ENCODE measurements at places on chromosomes 7 and 10.

- peak; percentile 17 for DNase-seq
These were observed 270.4 kb downstream of the HGF start for GRCh38 chr7:81499262-81500116.

- no peak for DNase-seq
These were observed 529.1 kb downstream of the TCERG1L start for GRCh38 chr10:130782467-130782866.

GRCh38 chr7:75572814-75573213, 80.7 kb downstream of the SPDYE5 start:
- no peak for DNase-seq

DNA sequence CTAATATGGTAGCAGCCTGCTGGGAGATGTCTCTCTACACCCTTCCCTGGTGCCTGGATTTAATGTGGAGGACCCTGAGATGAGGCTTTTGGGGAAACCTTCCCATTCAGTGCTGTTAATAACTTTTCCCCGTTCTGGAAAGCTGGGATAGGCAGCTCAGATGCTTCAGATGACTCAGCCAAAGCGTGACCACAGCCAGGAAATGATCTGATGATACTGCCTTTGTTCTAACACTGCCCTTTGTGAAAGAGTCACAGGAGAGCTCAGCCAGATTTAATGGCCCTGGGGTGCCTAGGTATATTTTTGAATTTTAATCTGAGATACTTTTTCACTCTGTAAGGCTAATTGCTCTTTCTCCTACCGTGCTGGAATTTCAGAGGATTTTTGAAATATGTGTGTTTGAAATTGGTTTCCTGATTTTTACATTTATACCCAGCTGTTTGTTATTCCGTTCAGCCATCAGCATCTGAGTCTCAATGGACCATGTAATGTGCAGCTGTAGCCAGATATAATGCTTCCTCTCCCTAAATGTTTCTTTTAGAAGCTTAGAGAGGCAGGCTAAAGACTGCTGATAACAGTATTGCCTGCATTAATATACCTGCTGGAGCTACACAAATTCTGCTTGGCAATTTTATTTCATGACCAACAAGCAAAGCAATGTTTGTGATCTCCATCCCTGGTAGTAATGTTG, 17.8 kb downstream of the CELF2 start:
- no peak for DNase-seq

DNA sequence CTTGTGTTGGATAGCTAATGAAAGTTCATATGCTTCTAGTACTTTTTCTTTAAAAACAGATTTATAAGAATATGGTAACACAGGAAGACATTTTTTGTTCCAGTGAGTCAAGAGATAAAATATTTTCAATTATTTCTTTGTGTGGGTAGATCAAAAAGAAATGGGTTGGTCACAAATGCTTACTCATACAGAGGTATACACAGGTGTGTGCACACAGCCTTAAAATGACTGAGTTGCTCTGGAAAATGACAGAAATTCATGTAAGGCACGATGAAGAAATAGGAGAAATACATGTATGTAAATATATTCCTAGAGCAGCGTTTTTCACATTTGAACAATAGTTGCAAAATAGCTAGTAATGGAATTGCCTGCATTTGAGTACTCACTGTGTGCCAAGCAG, 66.0 kb downstream of the ST7 start:
- no peak for DNase-seq

DNA sequence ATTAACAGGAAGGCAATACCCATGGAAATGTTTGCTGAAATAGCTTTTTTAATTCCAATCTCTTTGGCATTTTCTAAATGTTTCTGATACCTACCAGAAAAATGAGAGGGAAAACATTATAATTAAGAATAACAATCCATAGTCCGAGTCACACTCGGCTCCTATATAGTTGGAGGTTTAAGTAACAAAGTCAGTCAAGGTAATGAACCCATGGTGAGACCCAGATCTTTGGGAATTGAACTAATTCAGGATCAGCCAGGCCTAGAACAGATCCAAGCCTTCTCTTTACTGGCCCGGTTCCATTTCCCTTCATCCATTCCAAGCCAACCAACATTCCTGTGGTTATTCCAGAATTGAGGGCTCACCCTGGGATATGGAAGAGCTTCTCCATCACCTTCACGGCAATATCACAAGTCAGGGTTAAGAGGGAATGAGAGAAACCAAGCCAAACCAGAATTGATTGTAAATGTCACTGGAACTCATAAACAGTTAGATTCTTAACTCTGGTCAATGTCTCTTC, 28.3 kb downstream of the ABCB4 start:
- DNase-seq = no peak

- no peak for DNase-seq
These were observed 50.3 kb upstream of the MET start for GRCh38 chr7:116621649-116622048.

DNA sequence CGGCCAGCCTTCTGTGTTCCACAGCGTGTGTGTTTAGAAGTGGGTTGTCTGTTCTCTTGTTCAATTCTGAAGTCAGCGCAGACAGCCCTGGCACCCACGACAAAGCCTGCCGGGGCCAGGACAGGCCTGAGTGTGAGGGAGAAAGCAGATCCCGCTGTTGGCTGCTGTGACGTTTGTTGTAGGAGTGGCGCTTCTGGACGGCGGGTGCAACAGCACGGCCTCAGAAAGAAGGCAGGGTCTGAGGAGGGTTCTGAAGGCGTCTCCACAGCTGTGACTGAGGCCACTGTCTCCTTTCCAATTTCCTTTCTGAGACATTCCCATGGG, 76.2 kb downstream of the VIPR2 start:
- no peak for DNase-seq

GRCh38 chr7:111083413-111083812, 7.5 kb upstream of the LRRN3 start:
- no peak for DNase-seq

DNA sequence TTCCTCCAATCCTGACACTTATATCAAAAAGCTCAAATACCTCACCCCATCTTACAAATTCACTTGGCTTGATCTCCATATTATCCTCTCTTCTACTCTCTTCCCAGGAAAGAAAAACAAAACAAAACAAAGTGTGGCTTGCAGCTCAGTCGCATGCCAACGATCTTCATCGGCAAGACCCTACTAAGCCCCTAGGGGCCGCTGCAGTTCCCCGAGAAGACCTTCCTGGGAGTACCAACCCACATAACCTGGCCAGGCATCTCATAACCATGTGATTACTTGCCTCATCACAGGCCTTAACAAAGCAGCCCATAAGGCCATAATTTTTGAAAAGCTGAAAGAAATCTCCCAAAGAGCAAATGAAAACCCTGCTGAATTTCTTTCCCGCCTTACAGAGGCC, 103.7 kb downstream of the ZNF92 start:
- DNase-seq = no peak

GRCh38 chr7:123522066-123522465, 12.3 kb downstream of the IQUB start:
- DNase-seq = no peak

GRCh38 chr7:93575555-93576399, 1.3 kb upstream of the CALCR start:
- no peak for DNase-seq

DNA sequence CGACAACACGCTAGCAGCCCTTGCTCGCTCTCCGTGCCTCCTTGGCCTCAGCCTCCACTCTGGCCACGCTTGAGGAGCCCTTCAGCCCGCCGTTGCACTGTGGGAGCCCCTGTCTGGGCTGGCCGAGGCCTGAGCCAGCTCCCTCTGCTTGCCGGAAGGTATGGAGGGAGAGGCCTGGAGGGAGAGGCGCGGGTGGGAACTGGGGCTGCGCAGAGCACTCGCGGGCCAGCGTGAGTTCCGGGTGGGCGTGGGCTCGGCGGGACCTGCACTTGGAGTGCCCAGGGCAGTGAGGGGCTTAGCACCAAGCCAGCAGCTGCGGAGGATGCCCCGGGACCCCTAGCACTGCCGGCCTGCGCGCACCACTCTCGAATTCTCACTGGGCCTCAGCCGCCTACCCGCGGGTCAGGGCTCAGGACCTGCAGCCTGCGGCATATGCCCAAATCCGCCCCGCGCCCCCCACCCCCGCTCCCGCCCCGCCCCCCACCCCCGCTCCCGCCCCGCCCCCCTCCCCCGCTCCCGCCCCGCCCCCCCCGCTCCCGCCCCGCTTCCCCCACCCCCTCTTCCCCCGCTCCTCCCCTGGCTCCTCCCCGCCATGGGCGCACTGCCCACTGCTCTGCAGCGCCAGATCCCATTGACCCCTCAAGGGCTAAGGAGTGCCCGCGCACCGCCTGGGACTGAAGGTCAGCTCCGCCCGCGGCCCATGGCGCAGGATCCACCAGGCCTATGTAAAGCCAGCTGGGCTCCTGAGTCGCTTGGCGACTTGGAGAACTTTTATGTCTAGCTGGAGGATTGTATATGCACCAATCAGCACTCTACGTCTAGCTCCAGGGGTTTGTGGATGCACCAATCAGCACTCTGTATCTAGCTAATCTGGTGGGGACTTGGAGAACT, 15.9 kb upstream of the ACBD5 start:
- no peak for DNase-seq

DNA sequence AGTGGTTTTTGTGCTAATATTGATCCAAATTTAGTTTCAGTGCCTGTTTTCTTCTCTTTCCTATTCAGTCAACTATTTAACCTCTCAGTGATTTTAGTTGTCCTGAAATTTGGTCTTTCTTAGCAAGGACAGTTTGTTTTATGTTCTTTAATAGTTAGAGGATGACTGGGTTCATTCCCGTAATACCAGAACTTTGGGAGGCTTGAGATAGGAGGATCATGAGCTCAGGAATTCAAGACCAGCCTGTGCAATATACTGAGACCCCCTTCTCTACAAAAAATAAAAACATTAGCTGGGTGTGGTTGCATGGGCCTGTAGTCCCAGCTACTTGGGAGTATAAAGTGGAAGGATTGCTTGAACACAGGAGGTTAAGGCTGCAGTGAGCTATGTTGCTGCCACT, 148.3 kb downstream of the EXOC4 start:
- DNase-seq = no peak

DNA sequence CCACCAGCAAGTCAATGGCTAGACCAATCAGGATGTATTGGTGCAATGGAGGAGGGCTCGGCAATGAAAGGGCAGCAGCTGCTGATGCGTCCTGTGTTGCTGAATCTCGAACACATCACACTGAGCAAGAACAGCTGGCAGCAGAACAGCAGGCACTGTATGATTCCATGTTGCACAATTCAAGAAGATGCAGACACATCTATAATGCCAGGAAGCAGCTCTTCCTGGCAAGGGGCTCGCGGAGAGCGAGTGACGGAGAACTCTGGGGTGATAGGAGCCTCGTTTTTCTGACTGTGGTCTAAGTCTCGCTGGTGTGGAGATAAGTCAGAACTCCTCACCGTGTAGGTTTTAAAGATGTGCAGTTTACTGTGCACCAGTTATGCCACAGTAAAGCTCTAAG, 24.8 kb upstream of the PFKP start:
- DNase-seq = no peak

GRCh38 chr10:30984563-30985328, 46.9 kb downstream of the ZNF438 start:
- DNase-seq = no peak

DNA sequence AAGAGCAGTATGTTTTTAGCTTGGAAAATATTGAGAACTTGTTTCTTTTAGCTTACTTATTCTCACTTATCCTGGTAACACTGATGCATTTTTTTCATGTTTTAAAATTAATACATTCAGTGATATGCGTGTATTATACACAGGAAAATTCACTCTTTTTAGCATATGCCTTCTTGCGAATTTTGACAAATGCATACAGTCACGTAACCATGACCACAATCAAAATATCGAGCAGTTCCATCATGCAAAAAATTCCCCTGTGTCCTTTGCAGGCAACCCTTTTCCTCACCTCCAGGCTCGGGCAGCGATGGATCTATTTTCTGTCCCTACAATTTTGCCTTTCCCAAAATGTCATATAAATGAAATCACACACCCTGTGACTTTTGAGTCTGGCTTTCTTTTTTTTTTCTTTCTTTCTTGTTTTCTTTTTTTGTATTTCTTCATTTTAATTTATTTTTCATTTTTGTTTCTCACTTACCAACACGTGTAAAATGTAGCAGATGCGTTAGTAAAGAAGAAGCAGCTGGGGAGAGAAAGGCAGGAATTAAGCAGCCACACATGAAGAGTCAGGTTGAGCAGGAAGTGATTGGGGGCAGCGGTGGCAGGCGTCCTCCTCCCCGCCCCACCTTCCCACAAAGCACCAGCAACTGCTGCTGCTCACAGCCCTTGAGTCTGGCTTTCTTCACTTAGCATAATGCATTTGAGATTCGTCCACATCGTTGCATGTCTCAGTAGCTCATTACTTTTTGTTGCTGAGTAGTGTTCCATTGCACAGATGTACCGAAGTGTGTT, 29.9 kb downstream of the ADRB1 start:
- DNase-seq = peak; percentile 76

DNA sequence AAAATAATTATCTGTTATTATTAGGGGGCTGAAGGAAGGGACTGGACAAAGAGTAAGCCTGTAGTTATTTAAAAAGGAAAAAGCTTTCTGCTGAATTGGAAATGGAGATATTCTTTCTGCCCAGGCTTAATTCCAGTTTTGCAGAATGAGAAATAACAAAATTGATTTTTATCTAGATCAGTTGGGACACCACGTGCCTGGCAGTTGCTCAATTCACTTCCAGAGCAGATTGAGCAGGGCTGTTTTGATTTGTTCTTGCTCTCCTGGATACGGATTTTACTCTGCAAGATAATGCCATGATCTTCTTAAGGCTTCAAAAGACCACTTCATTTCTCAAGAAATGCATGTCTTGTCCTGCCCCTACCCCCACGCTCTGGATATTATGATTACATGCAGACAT, 524.3 kb downstream of the TCERG1L start:
- no peak for DNase-seq

GRCh38 chr10:91762878-91763277, 35.3 kb upstream of the TNKS2 start:
- no peak for DNase-seq

DNA sequence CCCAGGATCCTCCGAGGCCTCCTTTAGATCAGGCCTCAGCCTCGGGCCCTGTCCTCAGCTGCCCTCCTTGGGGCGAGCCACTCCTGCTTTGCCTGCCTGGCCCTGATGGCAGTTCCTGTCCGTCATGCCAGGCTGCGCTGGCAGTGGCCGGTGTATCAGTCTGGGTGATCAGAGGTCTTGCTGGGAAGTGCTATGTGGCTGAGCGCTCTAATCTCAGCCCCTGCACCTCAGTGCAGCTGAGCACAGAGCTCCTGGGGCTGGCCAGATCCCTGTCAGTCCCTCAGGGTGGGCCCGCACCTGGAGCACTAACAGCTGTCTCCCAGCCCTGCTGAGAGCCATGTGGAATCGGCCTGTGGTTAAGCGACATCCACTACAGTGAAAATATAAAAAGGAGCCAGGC, 14.8 kb upstream of the CFAP46 start:
- DNase-seq = no peak

- no peak for DNase-seq
These were observed 653.1 kb upstream of the C7orf33 start for GRCh38 chr7:147937428-147937827.

GRCh38 chr10:11313463-11313862, 295.8 kb downstream of the CELF2 start:
- no peak for DNase-seq

DNA sequence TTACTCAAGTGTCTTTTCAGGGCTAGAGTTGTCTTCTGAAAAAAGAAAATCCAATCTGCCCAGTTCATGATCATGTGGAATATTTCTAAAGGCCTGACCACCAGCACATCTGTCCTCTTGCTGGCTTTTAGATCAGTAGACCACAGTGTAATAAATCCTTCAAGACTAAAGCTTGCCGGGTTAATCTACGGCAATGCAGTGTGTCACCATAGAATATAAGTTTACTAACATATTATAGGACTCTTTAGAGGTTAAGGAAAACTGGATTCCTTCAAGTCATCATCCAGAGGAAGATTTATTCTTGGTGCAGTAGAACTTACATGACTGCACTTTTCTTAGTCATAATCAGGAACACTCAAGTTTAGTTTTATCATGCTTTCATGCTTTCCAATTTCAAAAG, 349.5 kb downstream of the SEMA3D start:
- DNase-seq = no peak

GRCh38 chr10:7407368-7408290, 3.2 kb downstream of the SFMBT2 start:
- DNase-seq = peak; percentile 10

Measured in T-helper 2 cell (primary cell).